Upper lobe of left lung (tissue), 6 donors: ENCODE measurements at places on chromosomes 1 and 21. TPM values are rescaled to one million over a fixed set of nuclear protein-coding genes. Genes with fewer than 3 reads are reported as not detected.

GRCh38 chr1:69645477-69645876 is 77.8 kb downstream of the LRRC7 start:
- no peaks in the 10 kb centered on the region for H3K4me1 ChIP-seq
- no peaks in the 10 kb centered on the region for H3K36me3 ChIP-seq
- H3K27me3 ChIP-seq: no peaks in the 10 kb centered on the region

DNA sequence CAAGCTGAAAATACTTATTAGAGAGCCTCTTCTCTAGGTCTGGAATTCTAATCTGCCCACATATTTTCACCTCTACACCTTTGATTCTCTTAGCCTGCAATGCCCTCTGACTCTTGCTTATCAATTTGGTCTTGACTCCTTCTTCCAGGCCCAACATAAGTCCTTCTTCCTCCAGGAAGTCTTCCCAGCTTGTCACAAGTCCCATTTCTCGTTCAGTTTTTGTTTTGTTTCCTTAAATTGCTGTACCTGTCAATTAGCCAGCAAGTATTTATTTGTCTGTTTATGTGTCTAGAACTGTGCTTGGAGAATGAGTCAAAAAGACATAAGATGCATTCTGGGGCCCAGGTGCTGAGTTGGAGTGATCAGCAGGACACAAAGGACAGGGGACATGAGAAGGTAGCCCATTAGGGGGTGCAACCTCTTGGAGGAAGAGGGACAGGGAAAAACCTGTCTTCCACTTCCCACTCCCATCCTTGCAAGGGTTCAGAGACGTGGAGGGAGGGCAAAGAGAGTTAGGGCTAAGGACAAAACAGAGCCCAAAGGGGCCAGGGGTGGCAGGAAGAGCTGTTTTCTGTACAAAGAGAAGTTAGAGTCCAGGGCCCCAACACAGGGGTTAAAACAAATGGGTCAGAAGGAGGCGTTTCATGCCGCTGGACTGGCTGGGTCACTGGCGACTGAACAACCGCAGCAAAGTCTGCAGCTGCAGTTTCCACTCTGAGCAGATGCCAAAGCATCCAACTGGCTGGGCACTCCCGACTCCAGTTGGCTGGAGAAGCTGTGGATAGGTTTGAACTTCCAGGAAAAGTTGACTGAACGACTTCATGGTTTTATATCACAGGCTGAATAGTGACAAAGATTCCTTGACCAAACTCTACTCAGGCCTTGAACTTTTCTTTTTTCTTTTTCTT is 10.7 kb upstream of the CNR2 start:
- H3K4me1 ChIP-seq: peaks cover 13% of the 10 kb centered on the region
- no peaks in the 10 kb centered on the region for H3K36me3 ChIP-seq
- DNase-seq: no peak
- H3K27ac ChIP-seq: no peak overlapping the region
- no peak overlapping the region for H3K4me3 ChIP-seq

DNA sequence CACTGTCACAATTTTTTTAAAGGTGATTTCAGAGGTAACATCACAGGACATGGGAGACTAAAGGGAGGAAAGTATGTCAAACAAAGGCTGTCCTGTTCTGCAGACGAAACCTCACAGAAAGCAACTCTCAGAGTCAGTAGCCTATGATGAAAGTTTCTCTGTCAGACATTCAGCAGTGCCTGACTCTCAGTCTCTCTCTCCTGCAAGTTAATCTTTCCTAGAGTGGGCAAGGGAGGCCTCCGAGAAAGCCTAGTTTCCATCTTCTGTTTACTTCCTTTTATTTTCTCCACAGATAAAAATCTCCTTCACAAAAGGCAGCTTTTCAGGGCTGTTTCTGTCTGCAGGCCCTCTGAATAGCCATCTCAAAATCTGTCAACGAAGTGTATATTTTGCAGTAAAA is 24.9 kb upstream of the FMO2 start:
- DNase-seq: no peak
- H3K36me3 ChIP-seq: no peaks in the 10 kb centered on the region
- H3K27me3 ChIP-seq: no peaks in the 10 kb centered on the region
- H3K4me1 ChIP-seq: no peaks in the 10 kb centered on the region
- H3K4me3 ChIP-seq: no peak overlapping the region

- no peaks in the 10 kb centered on the region for H3K36me3 ChIP-seq
- DNase-seq: peak; percentile 51
Observed at GRCh38 chr1:153509729-153510354, 25.9 kb downstream of the S100A6 start.

DNA sequence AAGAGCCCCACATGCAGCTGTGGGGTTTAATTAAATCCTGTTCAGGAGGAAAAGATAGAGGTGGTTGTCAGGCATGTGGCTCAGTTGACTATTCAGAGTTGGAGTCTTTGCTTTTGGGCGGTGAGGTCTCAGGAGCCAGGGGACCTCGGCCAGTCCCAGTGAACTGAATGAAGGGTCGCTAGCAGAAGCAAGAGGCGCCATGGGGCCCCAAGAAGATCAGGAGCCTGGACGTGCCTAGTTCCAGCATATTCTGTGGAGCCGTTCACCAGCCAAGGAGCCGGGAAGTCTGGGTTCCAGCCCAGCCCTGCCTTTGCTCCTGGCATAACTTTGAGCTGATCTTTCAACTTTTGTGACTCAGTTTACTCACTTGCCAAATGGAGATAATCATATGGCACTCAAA is 217.7 kb upstream of the IRF2BP2 start:
- no peaks in the 10 kb centered on the region for H3K36me3 ChIP-seq
- no peak overlapping the region for H3K27ac ChIP-seq
- peaks cover 3% of the 10 kb centered on the region for H3K4me1 ChIP-seq
- no peaks in the 10 kb centered on the region for H3K27me3 ChIP-seq
- H3K4me3 ChIP-seq: no peak overlapping the region

GRCh38 chr21:40768056-40768455 is 78.9 kb downstream of the DSCAM start:
- no peak for DNase-seq
- H3K27me3 ChIP-seq: no peaks in the 10 kb centered on the region
- H3K4me3 ChIP-seq: no peak overlapping the region

DNA sequence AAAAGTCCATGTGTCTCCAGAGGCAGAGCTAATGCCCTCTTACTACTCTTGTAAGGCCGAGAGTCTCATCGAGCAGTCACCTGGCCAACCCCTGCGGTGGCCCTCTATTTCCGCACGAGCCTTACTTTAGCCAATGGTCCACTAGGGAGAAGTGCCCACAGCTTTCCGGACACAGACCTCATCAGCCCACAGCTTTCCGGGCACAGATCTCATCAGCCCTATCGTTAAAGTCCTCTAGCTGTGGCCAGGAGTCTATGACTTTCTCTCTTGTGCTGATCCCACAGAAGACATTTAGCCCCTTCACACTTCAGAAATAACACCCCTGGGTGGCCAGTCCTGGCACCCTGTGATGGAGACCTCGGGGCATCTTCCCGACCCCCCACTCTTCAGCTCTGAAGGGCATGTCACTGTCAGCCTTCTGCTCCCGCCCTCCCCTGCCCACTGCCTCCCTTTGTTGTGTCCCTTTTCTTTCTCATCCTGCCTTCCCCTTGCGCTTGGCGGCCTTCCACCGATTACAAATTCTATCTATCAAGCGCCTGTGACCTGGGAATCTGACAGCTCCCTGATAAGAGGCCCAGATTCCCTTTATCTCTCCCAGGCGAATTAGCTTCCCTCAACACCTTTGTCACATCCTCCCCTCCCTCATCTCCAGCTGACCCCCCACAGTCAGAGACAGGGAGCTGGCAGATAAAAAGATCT is 161.0 kb downstream of the PLXNA2 start:
- no peak overlapping the region for H3K27ac ChIP-seq
- H3K27me3 ChIP-seq: no peaks in the 10 kb centered on the region
- peaks cover 12% of the 10 kb centered on the region for H3K4me1 ChIP-seq
- H3K36me3 ChIP-seq: peaks cover 58% of the 10 kb centered on the region

GRCh38 chr1:72636631-72637030 is 354.3 kb upstream of the NEGR1 start:
- H3K27me3 ChIP-seq: no peaks in the 10 kb centered on the region
- H3K4me3 ChIP-seq: no peak overlapping the region
- no peaks in the 10 kb centered on the region for H3K36me3 ChIP-seq
- no peak overlapping the region for H3K27ac ChIP-seq
- DNase-seq: no peak

GRCh38 chr1:7478809-7479499 is 292.1 kb upstream of the VAMP3 start:
- H3K27ac ChIP-seq: peak overlapping the region; percentile 35
- no peak overlapping the region for H3K4me3 ChIP-seq
- peaks cover 15% of the 10 kb centered on the region for H3K4me1 ChIP-seq
- H3K27me3 ChIP-seq: no peaks in the 10 kb centered on the region

DNA sequence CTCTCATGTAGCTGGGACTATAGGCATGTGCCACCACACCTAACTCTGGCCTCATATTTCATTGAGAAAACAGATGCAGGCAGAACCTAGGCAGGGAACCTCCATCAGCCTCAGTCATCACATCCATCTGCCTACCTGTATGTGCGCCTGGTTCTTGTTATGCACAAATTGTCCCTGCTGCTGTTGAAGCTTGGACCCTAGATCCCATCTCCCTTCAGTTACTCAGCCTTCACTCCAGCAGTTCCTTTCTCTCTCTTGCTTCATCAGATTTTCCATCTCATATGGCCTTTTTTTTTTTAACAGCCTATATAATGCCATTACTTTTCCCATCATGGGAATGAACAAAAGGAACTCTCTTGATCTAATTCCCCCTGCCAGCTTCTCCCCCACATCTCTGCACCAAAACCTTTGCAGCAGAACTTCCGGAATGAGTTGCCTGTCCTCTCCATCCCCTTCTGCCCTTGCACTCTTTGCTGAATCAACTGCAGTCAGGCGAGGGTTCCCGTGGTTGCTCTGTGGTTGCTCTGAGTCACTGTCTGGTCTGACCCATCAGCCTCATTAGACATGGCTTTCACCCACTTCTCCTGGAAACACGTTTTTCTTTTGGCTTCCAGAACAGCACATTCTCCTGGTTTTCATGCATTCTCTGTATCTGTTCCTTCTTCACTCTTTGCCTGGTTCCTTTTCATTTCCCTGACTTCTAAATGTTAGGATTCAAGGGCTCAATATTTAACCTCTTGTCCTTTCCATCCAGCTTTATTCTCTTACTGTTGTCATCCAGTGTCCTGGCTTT is 41.5 kb downstream of the UBE4B start:
- H3K27me3 ChIP-seq: no peaks in the 10 kb centered on the region
- H3K36me3 ChIP-seq: peaks cover 17% of the 10 kb centered on the region

DNA sequence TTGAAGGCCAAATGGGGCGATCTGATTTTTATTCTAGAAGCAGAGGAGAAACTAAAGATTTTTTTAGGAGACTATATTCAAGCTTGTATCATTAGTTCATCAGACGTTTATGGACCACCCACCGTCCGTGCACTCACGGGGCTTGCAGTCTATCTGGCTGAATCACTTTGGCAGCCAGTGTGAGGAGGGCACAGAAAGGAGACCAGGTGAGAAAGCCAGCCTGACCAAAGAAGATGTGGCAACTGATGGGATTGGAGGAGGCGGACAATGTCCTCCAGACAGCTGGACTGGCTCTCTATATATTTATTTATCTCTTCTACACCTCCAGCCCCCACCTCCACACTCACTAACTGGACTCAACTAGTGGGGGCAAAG is 822 bp upstream of the ELOVL1 start:
- peaks cover 25% of the 10 kb centered on the region for H3K4me1 ChIP-seq
- H3K27me3 ChIP-seq: no peaks in the 10 kb centered on the region
- peaks cover 17% of the 10 kb centered on the region for H3K36me3 ChIP-seq
- no peak for DNase-seq
- no peak overlapping the region for H3K4me3 ChIP-seq

GRCh38 chr1:187477535-187477934 is 648.8 kb downstream of the PLA2G4A start:
- H3K27ac ChIP-seq: no peak overlapping the region
- H3K4me3 ChIP-seq: no peak overlapping the region
- no peaks in the 10 kb centered on the region for H3K4me1 ChIP-seq
- no peaks in the 10 kb centered on the region for H3K36me3 ChIP-seq
- H3K27me3 ChIP-seq: no peaks in the 10 kb centered on the region

- no peak overlapping the region for H3K4me3 ChIP-seq
- H3K27me3 ChIP-seq: no peaks in the 10 kb centered on the region
- peaks cover 14% of the 10 kb centered on the region for H3K4me1 ChIP-seq
- H3K36me3 ChIP-seq: no peaks in the 10 kb centered on the region
Observed at GRCh38 chr1:17569200-17570139, 30.0 kb downstream of the ARHGEF10L start.

DNA sequence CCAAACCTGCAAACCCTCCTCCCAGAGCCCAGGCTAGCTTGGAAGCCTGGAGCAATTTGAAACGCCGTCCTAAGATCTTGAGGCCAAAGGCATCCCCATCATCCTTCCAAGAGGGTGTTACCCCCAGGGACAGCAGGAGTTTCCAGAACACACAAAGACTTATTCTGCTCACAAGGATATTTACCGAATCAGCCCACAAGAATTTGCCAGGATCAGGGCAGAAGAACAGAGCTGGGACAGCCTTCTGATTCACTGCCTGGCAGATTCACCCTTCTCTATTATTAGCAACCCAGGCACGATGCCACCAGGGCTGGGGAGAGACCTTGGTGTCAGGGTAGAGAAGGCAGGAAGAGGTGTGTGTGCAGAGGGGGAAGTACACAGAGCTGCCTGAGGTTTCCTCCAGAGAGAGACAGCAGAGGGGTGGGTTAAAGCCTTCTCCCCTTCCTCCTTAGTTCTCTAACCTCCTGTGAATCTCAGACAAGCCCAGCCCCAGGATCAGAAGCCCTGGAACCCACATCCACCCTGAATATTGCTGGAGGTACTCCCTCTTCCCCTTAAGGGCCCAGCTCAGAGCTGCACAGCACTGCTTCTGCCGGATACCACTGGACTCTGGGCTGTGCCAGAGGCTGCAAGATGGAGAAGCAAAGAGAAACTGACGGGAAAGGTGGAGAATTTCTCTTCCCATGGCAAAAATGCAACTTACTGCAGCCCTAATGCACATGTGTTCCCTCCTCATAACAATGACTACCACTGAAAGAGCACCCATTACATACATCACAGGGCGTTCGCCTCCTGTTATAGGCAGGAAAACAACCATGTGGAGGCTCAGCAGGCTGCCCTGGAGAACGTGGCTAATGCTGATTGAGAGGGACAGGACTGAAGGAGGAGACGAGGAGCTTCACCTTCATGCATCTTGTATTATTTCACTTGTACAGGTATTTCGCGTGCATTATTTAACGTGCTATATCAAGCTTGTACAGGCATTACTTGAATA is 61.8 kb downstream of the ITPKB start:
- DNase-seq: no peak
- no peaks in the 10 kb centered on the region for H3K36me3 ChIP-seq
- no peaks in the 10 kb centered on the region for H3K27me3 ChIP-seq
- H3K27ac ChIP-seq: peak overlapping the region; percentile 88

GRCh38 chr1:16977377-16977776 is 3.0 kb downstream of the MFAP2 start:
- peaks cover 10% of the 10 kb centered on the region for H3K27me3 ChIP-seq
- no peak for DNase-seq
- peaks cover 10% of the 10 kb centered on the region for H3K4me1 ChIP-seq
- H3K27ac ChIP-seq: no peak overlapping the region

GRCh38 chr1:11690397-11691301 is 861 bp upstream of the DRAXIN start:
- peak overlapping the region; percentile 32 for H3K4me3 ChIP-seq
- no peaks in the 10 kb centered on the region for H3K36me3 ChIP-seq
- H3K4me1 ChIP-seq: peaks cover 35% of the 10 kb centered on the region
- DNase-seq: no peak

- DNase-seq: no peak
- H3K27ac ChIP-seq: no peak overlapping the region
- H3K27me3 ChIP-seq: no peaks in the 10 kb centered on the region
- H3K4me3 ChIP-seq: no peak overlapping the region
Observed at GRCh38 chr1:118711356-118711755, 276.8 kb downstream of the TBX15 start.

Gene EXO1
- total RNA-seq: 2.0 TPM

Gene CENPL
- total RNA-seq: 8.4 TPM

Gene KCNT2
- 2.7 TPM for total RNA-seq

Gene TMPRSS15
- not detected for total RNA-seq

Gene DCST1
- total RNA-seq: not detected

Gene HTR6
- not detected for total RNA-seq

Gene KCNJ9
- not detected for total RNA-seq

Gene NEGR1
- total RNA-seq: 4.6 TPM

Gene ADGRL2
- total RNA-seq: 133 TPM

Gene TSSK3
- total RNA-seq: 1.2 TPM
